ENCODE measurements at places on chromosomes 2 and 18.

- DNase-seq = no peak
Measured at GRCh38 chr2:231128541-231128940, 3.7 kb upstream of the HTR2B start.

- DNase-seq = no peak
Measured at GRCh38 chr2:16777123-16777870, 111.7 kb upstream of the CYRIA start.

DNA sequence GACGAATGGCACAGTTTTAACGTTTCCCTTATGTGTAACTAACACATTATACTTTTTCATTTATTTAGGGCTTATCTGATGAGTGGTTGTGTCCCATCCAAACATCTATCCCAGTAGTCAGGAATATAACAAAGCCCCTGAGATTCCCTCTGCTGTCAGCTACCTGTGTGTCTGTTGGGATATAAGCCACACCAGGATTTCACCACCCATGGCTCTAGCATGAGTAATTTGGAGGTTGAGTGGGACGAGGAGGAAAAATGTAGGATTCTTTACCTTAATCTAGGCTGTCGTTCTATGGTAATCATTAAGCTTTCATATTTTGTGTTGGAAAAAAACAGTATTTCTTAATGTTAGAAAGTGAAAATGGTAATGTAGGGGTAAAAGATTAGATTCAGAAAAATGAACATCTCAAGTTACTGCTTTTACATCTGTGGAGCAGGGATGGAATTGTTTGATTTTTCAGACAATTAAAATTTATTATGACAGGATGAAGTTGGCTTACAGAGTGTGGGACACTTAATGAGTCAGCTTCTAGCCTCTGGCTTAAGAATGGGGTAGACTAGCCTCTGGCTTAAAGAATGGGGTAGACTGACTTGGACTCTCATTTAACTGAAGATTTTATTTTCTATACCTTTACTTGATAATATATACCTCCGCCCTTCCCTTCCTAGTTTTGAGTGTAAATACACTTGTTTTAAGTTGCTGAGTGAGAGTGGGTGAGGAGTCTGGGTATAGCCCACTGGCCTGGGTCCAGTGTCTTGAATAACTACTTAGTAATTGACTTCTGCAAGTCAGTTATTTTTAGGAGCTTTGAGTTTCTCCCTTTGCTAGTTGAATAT lies 88.5 kb upstream of the RANBP2 start:
- no peak for DNase-seq

GRCh38 chr18:31633392-31634330 lies 42.0 kb downstream of the TTR start:
- no peak for DNase-seq

DNA sequence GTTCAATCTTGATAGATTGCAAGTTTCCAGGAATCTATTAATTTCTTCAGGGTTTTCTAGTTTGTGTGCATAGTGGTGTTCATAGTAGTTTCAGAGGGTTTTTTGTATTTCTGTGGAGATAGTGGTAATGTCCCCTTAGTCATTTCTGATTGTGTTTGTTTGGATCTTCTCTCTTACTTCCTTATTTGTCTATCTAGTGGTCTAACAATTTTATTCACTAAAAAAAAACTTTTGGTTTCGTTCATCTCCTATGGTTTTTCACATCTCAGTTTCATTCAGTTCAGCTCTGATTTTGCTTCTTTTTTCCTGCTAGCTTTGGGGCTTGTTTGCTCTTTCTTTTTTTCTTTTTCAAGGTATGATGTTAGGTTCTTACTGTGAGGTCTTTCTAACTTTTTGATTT lies 94.5 kb downstream of the SNTG2 start:
- no peak for DNase-seq

DNA sequence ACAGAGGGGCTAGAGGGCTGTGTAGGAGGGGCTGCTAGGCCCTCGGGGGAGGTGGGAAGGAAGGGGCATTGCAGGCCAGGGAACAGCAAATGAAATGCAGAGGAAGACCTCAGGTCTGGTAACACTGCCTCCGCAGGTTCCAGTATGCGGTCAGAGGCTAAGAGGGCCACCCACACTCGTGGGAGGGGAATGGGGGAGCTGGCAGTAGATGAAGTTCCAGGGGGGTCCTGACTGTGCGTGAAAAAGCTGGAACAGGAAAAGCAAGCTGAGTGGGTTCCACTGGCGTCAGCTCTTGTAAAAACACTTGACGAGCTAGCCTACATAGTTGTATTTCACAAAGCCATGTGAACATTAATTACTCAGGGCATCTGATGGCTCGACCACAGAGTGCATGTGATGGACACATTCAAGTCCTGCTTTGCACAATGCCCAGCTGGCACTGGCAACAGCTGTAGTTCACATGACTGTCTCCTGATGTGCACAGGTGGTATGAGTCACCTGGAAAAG lies 29.0 kb upstream of the PTPN4 start:
- DNase-seq = no peak

GRCh38 chr2:127154396-127154795 lies 47.4 kb upstream of the BIN1 start:
- DNase-seq = no peak

- no peak for DNase-seq
Measured at GRCh38 chr2:230600881-230601280, 111.8 kb upstream of the CAB39 start.

DNA sequence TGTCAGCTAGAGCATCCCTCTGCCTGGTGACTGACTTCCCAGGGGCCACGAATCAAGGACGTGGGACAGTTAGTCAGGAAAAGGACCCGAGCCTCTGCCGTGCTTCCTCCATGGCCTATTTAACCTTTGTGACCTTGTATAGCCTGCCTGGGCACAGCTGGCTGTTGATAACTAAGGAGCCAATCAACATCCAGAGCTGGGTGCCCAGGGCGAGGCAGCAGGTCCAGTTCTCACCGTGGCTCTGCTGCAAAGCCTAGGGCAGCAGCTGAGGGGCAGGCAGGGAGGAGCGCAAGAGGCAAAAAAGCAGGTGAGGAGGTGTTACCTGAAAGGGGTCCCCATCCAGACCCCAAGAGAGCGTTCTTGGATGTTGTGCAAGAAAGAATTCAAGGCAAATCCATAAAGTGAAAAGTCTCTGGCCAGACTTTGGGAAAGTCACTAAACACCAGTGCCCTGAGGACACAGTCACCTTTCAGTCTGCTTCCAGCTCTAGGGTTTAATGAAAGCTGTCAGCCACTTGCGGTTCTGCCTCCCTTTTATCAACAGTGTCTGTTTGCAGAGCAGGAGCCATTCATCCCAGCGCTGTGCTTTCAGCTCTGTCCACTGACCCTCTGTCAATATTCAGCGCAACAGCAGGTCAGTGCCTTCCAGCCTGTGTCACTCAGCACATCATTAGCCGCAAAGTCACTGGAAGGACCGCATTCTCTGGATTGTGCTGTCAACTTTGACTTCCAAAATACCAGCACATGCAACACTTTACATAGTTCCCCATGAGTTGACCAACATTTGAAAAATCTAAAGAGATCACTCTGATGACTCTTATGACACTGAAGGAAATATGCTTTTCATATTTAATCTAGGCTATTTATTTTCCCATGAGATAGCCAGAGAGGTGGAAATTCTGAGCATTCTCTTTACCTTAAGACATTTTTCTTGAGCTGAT lies 38.6 kb upstream of the ASAP2 start:
- no peak for DNase-seq
